ENCODE measurements at places on chromosomes 16 and 17. TPM values are rescaled to one million over a fixed set of nuclear protein-coding genes. Genes with fewer than 3 reads are reported as not detected.

The TUBB3 gene
- total RNA-seq, result 996 TPM

The TVP23A gene
- not detected for total RNA-seq

The COQ9 gene
- 40.0 TPM for total RNA-seq

DNA sequence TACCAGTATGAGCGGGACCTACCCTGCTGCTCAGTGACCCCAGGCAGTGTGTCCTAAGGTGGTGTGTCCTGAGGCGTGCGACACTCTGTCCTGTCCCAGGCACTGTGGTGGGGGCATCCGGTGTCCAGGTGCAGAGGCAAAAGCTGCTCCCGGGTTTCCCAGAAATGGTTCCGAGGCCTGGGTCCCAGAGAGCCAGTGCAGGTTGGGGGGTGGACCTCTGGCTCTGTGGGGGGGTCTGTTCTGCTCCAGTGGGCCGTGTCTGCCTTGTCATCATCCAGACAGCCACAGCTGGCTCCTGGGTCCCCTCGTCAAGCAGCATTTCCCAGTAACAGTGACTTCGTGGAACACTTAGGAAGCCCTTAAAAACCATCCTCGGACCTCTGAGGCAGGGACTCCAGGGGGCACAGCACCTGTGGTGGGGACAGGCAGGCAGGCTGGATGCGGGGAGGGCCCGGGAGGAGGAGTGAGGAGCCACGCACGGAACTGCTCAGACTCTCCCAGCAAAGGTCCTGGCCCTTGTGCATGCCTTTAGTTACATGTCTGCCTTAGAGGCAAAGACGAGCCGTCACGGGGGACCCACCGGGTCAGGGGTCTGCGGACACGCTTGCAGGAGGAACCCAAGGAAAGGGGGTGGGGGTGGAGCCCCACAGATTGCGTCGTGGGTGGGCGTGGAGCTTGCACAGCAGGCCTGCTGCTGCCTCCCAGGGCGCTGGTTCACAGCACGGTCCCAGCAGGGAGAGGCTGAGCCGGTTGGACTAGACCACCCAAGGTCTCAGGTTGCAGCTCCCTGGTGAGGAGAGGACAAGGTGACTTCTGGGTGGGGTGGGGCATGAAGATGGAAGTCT, 5.6 kb downstream of the SLC16A3 start:
- DNase-seq, result no peak

- no peak for DNase-seq
Observed at GRCh38 chr17:77323413-77324171, 182.8 kb downstream of the SEC14L1 start.
